Activated naive CD8-positive, alpha-beta T cell treated with anti-CD3 and anti-CD28 coated beads for 36 hours (primary cell): ENCODE measurements at places on chromosomes 11 and 22. TPM values are rescaled to one million over a fixed set of nuclear protein-coding genes. Genes with fewer than 3 reads are reported as not detected.

- no peaks in the 10 kb centered on the region for H3K36me3 ChIP-seq
- no peak overlapping the region for H3K27ac ChIP-seq
- no peaks in the 10 kb centered on the region for H3K4me1 ChIP-seq
These were observed 526 bp upstream of the PNPLA5 start for GRCh38 chr22:43892183-43892894.

DNA sequence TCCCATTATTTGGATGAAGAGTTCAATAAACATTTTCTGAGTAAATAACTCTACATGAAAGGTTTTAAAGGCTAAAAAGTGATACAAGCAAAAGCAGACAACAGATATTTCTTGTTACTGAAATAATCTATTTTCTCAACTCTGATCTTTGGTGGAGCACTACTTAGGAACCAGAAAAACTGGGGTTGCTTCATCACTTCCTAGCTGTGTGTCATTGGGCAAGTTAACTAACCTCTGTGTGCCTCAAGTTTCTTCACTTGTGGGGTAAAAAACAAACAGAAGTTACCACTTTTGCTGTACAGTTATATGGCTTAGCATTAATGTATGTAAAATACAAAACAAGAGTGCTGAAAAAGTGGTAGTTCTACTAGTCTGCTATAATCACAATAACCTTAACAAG, 5.6 kb downstream of the MAPK1 start:
- no peak overlapping the region for H3K4me3 ChIP-seq
- H3K36me3 ChIP-seq = peaks cover 26% of the 10 kb centered on the region
- no peak for DNase-seq
- peaks cover 79% of the 10 kb centered on the region for H3K4me1 ChIP-seq
- no peaks in the 10 kb centered on the region for H3K27me3 ChIP-seq

Gene TMEM134
- 43.7 TPM for total RNA-seq

DNA sequence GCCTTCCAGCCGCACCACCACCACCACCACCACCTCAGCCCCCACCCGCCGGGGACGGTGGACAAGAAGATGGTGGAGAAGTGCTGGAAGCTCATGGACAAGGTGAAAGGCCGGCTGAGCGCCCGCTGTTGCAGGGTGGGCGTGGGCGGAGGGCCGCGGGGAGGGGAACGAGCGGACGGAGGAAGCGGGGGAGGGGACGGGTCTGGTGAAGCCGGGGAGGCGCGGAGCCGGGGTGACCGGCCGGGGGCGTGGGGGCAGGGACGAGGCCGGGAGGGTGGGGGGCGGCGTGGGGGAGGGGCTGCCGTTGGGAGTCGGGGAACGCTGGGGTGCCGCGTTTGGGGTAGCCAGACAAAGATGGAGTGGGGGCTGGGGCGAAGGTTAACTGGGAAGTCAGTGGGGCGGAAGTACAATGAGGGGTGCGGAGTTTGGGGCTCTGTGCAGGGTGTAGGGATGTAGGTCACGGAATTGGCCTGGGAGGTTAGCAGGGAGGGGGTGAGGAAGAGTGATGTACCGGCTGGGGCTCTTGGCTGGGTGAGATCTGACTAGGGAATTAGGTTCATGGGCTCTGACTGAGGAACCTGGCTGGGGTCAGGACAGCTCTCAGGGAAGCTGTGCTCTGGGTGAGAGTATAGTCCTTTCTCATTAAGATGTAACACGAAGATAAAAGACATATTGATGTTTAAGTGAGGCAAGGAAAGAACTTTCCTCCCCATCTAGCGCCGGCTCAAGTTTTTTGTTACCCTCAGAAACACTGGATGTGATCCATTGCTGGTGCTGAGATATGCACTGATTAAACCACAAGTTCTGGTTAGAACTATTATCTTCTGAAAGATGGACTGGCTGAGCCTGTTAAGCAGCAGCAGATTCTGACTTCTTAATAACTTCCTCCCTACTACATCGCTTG, 624 bp downstream of the CBL start:
- peak overlapping the region; percentile 83 for H3K27ac ChIP-seq
- H3K4me1 ChIP-seq = peaks cover 20% of the 10 kb centered on the region
- peaks cover 5% of the 10 kb centered on the region for H3K36me3 ChIP-seq
- DNase-seq = peak; percentile 65
- no peaks in the 10 kb centered on the region for H3K27me3 ChIP-seq

GRCh38 chr11:17766590-17766989, 32.0 kb downstream of the KCNC1 start:
- H3K36me3 ChIP-seq = no peaks in the 10 kb centered on the region
- no peaks in the 10 kb centered on the region for H3K27me3 ChIP-seq
- no peak overlapping the region for H3K4me3 ChIP-seq

Gene TMPRSS13
- total RNA-seq = 3.4 TPM

Gene CD3E
- total RNA-seq = 364 TPM

Gene IFTAP
- 4.6 TPM for total RNA-seq

DNA sequence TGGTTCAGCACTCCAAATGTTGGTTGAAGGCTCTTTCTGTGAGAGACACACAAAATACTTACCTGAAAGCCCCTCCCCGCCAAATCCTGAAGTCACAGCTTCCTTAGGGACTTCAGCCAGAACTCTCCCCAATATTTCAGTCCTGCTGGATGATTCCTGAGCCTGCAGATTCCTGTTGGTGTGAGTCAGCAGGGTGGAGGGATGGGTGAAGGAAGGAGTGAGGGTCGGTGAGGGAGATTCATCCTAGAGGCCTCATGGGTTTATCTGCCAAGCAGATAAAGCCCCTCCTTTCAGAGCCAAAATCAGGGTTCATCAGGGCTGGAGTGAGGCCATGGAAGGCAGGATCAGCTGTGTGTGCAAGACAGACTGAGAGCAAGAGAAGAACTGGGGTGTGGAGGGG, 37.9 kb downstream of the SMIM38 start:
- H3K4me1 ChIP-seq = no peaks in the 10 kb centered on the region
- DNase-seq = no peak
- no peak overlapping the region for H3K4me3 ChIP-seq

GRCh38 chr22:20131597-20131858, at the start of gene ZDHHC8:
Gene ZDHHC8, plus strand, starts transcription at chr22:20131804. Its CDS starts 144 bp downstream, at chr22:20131948.
- no peaks in the 10 kb centered on the region for H3K27me3 ChIP-seq
- H3K4me3 ChIP-seq = peak within 1 kb of the TSS; percentile 76
- peaks cover 4% of the 10 kb centered on the region for H3K36me3 ChIP-seq
- DNase-seq = peak; percentile 44
- no peak within 1 kb of the TSS for H3K27ac ChIP-seq

Gene GLB1L3
- total RNA-seq = 10.9 TPM

GRCh38 chr11:18063125-18063524, 17.1 kb upstream of the TPH1 start:
- H3K4me3 ChIP-seq = no peak overlapping the region
- H3K27me3 ChIP-seq = no peaks in the 10 kb centered on the region
- H3K27ac ChIP-seq = no peak overlapping the region
- no peaks in the 10 kb centered on the region for H3K4me1 ChIP-seq
- peaks cover 2% of the 10 kb centered on the region for H3K36me3 ChIP-seq
- DNase-seq = no peak

Gene ZNF70
- 2.4 TPM for total RNA-seq

Gene GRIA4
- not detected for total RNA-seq

DNA sequence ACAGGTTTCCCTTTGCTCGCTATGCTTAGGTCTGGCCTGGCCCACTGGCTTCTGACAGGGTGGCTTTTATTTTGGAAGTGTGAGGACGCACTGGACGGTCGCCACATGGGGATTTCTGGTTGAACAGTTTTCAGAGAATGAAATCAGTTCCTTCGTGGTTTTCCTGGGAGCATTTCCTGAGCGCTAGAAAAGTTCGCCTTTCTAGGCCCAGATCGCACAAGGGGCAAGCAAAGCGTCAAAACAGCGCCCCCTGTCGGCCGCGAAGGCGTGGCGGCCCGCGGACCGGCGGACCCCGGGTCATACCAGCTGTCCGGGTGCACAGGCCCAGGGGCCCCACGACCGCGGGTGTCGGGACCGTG, 12.7 kb upstream of the CYP2R1 start:
- H3K4me3 ChIP-seq = peak overlapping the region; percentile 88
- peaks cover 49% of the 10 kb centered on the region for H3K4me1 ChIP-seq
- peak overlapping the region; percentile 79 for H3K27ac ChIP-seq
- H3K27me3 ChIP-seq = no peaks in the 10 kb centered on the region
- DNase-seq = peak; percentile 79
- no peaks in the 10 kb centered on the region for H3K36me3 ChIP-seq

- H3K4me1 ChIP-seq = no peaks in the 10 kb centered on the region
- no peak overlapping the region for H3K27ac ChIP-seq
- H3K4me3 ChIP-seq = no peak overlapping the region
- no peaks in the 10 kb centered on the region for H3K27me3 ChIP-seq
- DNase-seq = no peak
- peaks cover 10% of the 10 kb centered on the region for H3K36me3 ChIP-seq
These were observed 46.5 kb upstream of the SERPIND1 start for GRCh38 chr22:20727118-20728015.

DNA sequence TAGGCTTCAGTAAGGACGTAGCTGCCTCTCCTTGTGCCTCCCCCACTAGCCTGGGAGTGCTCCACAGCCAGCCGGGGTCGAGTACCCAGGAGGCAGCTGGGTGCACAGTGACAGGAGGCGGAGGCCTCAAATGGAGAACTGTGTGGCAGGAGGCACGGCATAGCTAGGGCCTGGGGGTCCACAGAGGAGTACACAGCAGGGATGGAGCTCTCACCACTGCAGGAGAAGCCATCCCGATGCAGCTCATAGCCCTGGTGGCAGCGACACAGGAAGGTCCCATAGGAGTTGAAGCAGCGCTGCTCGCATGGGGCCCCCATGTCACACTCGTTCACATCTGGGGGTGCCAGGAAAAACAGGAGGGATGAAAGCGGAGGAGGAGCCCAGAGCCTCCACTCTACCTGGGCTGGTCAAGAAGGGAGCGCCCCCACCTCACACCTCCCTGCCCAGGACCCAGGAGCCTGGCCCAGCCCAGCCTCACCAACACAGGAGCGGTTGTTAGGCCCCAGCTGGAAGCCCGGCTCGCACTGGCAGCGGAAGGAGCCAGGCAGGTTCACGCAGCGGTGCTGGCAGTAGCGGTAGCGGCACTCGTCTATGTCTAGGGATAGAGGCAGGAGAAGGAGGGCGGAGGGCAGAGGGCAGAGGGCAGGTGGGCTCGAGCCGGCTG, 2.8 kb downstream of the EFEMP2 start:
- no peak overlapping the region for H3K27ac ChIP-seq
- peaks cover 12% of the 10 kb centered on the region for H3K36me3 ChIP-seq
- DNase-seq = no peak
- peaks cover 21% of the 10 kb centered on the region for H3K4me1 ChIP-seq

Gene CHADL
- 0.22 TPM for total RNA-seq

GRCh38 chr11:120040151-120040840, 97.6 kb downstream of the TRIM29 start:
- no peaks in the 10 kb centered on the region for H3K36me3 ChIP-seq
- no peaks in the 10 kb centered on the region for H3K4me1 ChIP-seq
- H3K27ac ChIP-seq = no peak overlapping the region
- no peak overlapping the region for H3K4me3 ChIP-seq

GRCh38 chr11:93267383-93267782, 63.2 kb upstream of the DEUP1 start:
- no peak for DNase-seq
- H3K27me3 ChIP-seq = peaks cover 8% of the 10 kb centered on the region
- H3K27ac ChIP-seq = no peak overlapping the region
- no peak overlapping the region for H3K4me3 ChIP-seq

DNA sequence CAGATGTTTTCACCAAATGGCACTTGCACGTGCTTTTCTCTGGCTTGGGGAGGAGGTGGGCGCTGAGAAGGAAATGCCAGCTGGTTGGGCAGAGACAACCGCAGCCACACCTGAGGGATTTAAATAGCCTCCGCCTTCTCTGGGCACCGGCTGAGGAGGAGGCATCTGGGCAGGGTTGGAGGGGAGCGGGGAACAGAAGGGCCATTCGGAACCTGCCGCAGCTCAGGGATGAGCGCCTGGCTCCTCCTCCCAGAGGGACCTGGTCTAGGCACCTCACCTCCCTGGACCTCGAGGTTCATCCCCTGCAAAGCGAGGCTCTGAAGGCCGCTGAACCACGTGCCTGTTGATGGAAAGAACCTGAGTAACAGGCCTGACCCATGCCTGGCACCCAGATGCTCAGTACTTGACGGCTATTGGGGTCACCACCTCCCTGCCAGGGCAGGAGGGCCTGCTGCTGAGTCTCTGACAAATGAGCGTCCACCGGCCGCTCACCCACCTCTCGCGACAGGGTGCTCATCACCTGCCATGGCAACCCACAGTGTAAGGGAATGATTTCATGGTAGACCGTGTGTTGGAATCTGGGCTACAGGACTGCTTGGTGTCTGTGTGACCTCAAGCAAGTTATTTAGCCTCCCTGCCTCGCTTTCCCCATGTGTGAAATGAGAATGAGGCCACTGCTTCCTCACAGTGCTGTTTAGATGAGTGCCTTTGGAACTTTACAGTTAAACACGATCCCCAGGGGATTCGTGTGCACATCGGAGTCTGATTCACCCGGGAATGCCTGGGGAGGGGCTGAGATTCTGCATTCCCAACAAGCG, 2.0 kb upstream of the KDELR3 start:
- peaks cover 8% of the 10 kb centered on the region for H3K4me1 ChIP-seq
- H3K36me3 ChIP-seq = no peaks in the 10 kb centered on the region
- no peak for DNase-seq

GRCh38 chr11:56886455-56886854, 102.3 kb upstream of the OR5AK2 start:
- H3K36me3 ChIP-seq = no peaks in the 10 kb centered on the region
- H3K27ac ChIP-seq = no peak overlapping the region
- DNase-seq = no peak
- H3K4me3 ChIP-seq = no peak overlapping the region
- no peaks in the 10 kb centered on the region for H3K4me1 ChIP-seq

GRCh38 chr11:48099916-48100446, 116.6 kb upstream of the OR4B1 start:
- H3K27me3 ChIP-seq = no peaks in the 10 kb centered on the region
- no peak overlapping the region for H3K27ac ChIP-seq
- no peak for DNase-seq

GRCh38 chr11:2911088-2911784, 18.0 kb downstream of the PHLDA2 start:
- H3K4me1 ChIP-seq = peaks cover 14% of the 10 kb centered on the region
- peaks cover 3% of the 10 kb centered on the region for H3K36me3 ChIP-seq
- no peak for DNase-seq
- no peaks in the 10 kb centered on the region for H3K27me3 ChIP-seq
- no peak overlapping the region for H3K27ac ChIP-seq
- H3K4me3 ChIP-seq = no peak overlapping the region

DNA sequence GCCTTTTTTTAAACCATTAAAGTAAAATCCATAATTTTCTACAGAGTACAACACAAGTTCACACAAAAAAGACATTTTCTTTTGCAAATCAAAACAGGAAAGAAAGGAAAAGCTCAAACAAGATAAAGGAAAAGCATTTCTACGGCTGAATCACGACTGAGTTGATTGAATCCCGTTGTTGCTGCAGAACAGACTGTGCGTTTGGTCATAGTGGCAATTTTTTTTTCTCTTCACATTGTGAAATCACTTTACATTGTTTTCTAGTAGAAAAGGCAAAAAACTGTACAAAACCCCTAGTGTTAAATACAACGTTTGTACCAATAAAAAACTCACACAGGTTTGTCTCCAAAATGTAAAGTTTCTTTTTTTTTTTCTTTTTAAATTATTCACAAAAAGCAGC, 17.3 kb upstream of the RAPSN start:
- peaks cover 13% of the 10 kb centered on the region for H3K36me3 ChIP-seq
- H3K27ac ChIP-seq = peak overlapping the region; percentile 34
- no peak for DNase-seq
- no peaks in the 10 kb centered on the region for H3K27me3 ChIP-seq
- H3K4me3 ChIP-seq = no peak overlapping the region
